ENCODE measurements at places on chromosomes 1 and 21.
A peak's percentile ranks its signal among the peaks of the same experiment; 100 is the strongest.

- no peak for DNase-seq
Measured at GRCh38 chr1:213942061-213942460, 45.7 kb upstream of the PROX1 start.

DNA sequence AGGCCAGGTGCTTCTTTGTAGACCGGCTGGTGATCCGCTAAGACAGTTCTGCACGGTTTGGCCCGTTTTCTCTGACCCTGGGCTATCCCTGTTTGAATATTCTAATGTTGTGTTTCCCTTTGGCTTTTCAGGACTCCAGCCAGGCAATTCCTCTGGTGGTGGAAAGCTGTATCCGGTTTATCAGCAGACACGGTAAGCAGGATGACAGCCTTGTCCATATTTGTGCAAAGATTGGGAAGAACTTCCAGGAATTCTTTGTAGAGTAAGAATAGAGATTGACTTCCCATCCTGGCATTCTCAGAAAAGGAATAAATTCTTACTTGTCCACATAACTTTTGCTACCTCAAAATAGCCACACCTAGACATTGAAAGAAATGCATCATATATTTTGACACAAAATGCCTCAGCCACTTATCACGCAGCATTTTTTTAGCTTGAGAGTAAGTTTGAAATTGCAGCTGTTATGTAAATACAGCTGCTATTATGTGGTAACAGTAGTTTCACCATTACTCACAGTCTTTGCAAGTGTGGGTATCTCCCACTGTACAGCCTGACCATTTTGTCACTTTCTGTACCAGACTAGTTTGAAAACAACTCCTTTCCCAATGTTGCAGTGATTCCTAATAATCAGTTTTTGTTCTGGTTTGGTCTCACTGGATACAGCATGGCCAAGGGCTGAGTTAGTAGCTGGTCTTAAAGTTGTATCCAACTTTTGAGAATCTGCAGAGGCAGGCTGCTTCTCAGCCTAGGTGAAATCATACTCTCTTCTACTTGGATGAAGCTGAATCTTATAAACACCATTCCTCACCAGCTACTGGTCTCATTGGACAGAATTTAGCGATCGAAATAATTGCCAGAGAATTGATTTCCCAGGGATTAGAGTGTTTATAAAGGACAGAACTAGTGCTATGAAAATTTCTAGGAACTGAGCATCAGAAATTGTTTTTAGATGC, 40.0 kb upstream of the IKBKE start:
- DNase-seq, result no peak

DNA sequence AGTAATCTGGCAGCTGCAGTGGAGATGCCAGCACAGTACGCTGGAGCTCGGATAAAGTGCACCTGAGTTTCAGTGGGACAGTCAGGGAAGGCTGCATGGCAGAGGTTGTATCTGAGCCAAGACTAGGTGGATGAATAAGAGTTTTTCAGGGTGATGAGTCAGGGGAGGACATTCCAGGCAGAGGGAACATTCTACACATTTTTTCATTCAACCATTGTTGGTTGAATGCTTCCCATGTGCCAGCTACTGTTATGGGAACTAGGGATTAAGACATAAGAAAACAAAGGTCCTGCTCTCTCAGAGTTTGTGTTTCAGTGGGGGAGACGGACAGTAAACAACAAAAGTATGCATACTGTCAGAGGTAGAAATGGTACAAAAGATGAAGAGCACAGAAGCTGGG, 5.2 kb downstream of the LEPR start:
- DNase-seq, result no peak

GRCh38 chr1:149844101-149844500, 55.3 kb upstream of the BOLA1 start:
- no peak for DNase-seq

DNA sequence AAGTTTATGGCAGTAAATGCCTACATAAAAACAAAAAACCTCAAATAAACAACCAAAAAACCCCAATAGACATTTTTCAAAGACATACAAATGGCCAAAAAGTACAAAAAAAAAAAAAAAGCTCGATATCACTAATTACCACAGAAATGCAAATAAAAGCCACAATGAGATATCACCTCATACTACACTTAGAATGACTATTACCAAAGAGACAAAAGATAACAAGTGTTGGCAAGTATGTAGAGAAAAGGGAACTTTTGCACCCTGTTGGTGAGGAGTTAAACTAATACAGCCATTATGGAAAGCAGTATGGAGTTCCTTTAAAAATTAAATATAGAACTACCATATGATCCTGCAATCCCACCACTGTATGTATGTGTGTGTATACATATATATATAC, 21.1 kb downstream of the SLC25A24 start:
- no peak for DNase-seq

DNA sequence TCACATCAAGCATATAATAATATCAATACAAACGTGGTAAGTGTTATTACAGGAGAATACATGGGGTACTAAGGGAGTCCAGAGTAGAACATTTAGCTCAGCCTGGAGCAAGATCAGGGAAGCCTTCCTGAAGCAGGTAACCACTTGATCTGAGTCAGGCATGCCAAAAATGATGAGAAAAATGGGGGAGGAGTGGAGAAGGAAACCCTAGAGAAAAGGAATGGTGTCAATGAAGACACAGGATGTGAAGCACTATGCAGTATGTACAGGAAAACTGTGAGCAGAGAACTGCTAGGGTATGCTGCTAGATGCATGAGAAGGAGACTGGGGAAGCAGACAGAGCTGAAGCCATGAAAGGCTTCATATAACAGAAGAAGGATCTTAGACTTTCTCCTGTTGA, 84.7 kb downstream of the NOTCH2 start:
- no peak for DNase-seq

DNA sequence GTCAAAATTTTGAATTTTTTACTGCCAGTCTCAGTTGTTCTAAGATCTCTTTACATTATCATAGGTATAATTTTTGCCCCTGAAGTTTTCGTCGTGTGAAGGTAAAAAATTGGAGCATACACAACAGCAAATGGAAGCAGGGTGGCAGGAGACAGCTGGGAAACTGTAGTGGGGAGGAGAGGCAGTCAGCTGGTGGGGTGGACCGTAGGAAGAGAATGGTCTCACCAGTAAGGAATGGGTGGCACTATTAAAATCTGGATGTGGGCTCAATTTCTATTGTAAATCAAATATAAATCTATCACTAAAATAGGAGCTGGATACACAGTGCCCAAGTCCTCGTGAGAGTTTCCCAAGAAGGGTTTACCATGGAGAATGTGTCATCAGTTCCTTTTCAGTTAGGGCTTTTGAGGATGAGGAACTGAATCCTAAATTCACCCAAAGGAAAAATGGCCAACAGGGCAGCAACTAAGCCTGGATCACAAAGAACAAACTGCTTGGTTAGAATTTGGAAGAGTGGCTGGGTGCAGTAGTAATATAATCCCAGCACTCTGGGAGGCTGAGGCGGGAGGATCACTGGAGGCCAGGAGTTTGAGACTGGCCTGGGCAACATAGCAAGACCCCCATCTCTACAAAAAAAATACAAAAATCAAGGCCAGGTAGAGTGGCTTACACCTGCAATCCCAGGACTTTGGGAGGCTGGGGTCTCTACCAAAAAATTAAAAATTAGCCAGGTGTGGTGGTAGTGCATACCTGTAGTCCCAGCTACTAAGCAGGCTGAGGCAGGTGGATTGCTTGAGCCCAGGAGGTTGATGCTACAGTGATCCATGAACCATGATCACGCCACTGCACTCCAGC, 10.5 kb upstream of the IRF2BP2 start:
- DNase-seq, result no peak

GRCh38 chr1:113369040-113369439, 21.3 kb upstream of the MAGI3 start:
- DNase-seq, result no peak

DNA sequence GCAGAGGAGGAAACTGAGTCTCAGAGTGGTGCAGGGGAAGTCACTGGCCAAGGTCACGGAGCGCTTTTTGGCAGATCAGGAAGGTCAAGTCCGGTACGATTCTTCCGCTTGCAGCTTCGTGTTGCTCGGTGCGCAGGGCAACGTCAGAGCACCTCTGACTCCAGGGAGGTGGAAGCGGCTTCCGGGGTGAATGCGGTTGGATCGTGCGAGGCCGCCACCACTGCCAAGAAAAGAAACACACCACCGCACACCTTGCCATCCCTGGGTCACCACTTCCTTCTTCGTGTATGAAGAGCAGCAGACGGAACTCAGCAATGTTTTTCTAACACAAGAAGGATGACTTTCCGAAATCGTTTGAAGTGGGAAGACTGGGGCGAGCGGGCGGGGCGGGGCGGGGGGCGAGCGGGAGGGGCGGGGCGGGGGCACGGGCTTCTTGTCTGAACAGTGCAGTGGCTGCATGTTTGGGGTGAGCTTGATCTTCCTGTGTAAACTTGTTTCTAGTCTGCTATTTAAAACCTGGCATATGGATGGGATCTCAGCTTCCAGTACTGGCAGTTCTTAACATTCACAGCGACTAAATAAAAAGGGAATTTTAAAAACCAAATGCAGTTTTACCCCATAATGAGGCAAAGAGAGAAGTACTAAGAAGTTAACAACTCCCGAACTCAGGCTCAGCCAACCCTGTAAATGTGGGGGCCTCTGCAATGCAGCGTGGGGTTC, 300.0 kb downstream of the RRAGC start:
- peak; percentile 82 for DNase-seq

DNA sequence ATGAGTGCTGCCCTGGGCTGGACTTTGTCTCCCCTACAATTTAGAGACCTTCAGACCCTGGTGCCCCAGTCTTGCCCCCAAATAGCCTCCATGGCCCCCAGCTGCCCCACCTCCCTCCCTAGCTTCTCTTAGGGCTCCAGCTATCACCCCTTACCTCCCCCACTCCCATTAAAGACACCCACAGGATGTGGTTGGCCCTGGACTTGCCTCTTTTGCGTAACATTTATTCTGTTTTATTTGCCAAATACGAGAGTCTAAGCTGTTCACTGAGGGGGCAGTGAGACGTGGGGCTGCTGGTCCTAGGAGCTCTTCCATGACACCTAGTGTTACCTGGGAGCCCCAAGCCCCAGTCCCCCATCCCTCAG, 4.5 kb downstream of the ZC3H12A start:
- peak; percentile 75 for DNase-seq

- DNase-seq, result peak; percentile 28
Measured at GRCh38 chr1:9892563-9893528, 17.2 kb downstream of the CTNNBIP1 start.

Data from CD4-positive, alpha-beta T cell treated with Interleukin-1 beta for 1 hour (primary cell).